Stimulated activated CD4-positive, alpha-beta T cell treated with anti-CD3 and anti-CD28 coated beads, Interleukin-15, amount 100 ng/mL, for 48 hours (primary cell): ENCODE measurements at places on chromosomes 7 and 10.
A peak's percentile ranks its signal among the peaks of the same experiment; 100 is the strongest.

- no peak for DNase-seq
These were observed 12.0 kb upstream of the CRHR2 start for GRCh38 chr7:30694218-30694745.

DNA sequence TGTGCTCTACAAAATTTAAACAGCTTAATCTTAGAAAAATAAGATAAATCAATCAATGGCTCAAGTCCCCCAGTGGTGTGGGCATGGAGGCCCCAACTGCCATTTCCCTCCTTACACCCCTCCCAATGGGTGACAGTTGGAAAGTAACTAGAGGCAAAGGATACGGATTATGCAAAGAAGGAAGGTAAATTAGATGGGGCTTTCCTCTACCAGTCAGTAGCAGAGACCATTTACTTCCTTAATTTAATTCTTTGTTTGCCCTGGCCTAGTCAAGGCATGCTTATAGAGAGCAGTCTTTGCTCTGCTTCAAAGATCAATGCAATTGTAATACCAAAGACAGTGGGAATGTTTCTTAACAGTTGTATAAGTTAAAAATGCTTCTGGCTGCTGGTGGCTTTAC is 63.3 kb upstream of the PAPSS2 start:
- no peak for DNase-seq

DNA sequence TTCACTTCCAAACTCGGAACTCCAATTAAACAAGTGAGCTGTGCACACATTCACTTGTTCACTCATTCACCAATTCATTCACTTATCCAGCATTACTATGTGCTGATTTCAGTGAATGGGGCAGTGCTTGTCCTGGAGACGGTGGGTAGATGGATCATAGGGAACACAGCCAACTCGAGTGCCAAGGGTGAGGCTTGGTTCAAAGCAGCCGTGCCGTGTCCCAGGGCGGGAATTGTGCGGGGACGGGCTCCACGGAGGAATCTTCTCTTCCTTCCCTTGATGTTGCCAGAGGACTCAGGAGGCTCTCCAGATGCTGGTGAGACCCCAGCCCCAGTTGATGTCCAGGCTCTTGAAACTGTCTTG is 2.9 kb downstream of the SH2D4B start:
- no peak for DNase-seq

GRCh38 chr7:55481155-55481554 is 91.1 kb downstream of the VOPP1 start:
- no peak for DNase-seq

DNA sequence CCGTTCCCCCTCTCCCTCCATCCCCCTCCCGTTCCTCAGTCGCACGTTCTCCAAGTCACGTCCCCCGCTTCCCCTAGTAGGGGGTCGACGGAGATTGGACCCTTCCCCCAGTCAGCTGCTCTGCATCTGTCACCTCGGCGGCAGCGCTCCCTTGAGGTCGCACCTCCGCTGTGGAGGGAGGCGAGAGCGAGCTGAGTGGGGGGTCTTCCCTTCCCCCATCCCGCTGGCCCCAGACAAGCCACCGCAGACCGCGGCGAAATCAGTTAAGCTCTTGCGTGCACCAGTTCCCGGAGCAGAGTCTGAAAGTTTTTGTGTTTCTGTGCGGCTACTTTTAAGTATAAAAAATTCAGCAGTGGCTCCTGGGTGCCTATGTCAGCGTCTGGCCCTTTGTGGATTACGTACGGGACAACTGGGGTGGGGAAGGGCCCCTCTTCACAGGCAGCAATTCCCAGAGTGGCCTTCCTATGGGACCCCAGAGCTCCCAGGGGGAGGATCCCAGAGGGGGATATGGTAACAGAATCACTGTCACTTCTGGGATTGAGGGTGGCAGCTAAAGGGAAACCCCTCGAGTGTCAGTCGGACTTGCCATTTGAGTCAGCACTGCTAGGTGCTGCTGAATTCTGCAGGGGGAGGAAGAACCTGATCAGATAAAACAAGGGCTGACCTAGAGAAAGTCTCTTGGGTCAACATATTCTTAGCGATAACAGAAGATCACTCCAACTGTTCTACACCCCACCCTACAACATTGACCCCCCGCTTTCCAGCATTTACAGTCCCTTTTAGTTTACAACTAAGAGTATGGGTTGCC is 12.5 kb upstream of the DDIT4 start:
- peak; percentile 57 for DNase-seq

- no peak for DNase-seq
These were observed 31.8 kb downstream of the GATA3 start for GRCh38 chr10:8086315-8086714.
